Naive B cell (primary cell): ENCODE measurements at places on chromosomes 2 and 18.

DNA sequence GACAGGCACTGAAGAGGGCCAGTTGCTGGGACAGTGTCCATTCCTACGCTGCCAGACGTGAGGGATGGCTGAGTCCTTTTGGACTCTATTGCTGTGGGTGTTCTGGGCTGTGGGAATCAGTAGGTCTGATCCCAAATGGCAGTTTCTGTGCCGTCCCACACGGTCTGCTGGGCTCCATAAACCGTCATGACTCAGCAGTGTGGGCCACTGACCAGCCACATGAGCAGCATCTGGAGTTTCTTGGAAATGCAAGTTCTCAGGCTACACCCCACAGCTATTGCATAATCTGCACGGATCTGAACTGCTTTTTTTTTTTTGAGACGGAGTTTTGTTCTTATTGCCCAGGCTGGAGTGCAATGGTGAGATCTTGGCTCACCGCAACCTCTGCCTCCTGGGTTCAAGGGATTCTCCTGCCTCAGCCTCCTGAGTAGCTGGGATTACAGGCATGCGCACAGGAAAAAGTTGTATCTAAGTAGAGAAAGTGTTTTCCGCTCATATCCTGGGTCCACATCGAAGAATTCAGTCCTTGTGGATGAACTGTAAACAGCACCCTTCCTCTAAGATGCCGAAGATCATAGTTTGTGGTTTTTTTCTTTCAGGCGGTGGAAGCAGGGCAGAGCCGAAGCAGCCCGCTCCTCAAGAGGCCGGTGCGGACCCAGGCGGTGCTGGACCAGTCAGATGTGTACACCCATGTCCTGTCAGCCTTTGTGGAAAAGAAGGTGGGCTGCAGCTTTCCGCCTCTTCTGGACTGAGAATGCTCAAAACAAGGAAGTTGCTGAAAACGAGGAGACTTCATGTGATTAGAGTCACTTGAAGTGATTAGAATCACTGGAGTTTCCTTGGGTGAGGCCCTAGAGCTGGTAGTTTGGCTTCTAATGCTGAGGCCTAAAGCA, 25.5 kb downstream of the RMC1 start:
- no peak for DNase-seq

GRCh38 chr2:42141687-42142546, 27.2 kb upstream of the EML4 start:
- peak; percentile 46 for DNase-seq

- DNase-seq: no peak
These were observed 48.9 kb downstream of the LDLRAD4 start for GRCh38 chr18:13267431-13267873.

DNA sequence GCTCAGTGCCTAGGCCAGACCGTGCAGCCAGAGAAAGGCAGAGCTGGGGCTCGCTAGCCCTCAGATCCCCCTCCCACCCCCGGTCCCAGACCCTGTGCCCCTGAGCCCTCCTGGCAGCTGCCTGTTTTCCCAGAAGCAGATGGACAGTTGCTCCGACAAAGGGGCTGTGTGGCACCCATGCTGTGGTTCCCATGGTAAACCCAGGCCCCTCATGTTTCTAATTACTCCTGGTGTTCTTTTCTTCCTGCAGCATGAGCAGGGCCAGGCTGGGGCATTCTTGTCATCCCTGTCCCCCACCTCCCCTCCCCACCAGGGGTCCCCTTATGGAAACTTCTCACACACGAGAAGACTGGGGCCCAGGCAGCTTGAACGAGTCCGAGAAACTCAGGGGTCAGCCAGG, 269.6 kb downstream of the HAUS1 start:
- no peak for DNase-seq

GRCh38 chr2:196482119-196483065, 157.1 kb upstream of the CCDC150 start:
- no peak for DNase-seq
